ENCODE measurements at places on chromosomes 2 and 18. TPM values are rescaled to one million over a fixed set of nuclear protein-coding genes. Genes with fewer than 3 reads are reported as not detected.

DNA sequence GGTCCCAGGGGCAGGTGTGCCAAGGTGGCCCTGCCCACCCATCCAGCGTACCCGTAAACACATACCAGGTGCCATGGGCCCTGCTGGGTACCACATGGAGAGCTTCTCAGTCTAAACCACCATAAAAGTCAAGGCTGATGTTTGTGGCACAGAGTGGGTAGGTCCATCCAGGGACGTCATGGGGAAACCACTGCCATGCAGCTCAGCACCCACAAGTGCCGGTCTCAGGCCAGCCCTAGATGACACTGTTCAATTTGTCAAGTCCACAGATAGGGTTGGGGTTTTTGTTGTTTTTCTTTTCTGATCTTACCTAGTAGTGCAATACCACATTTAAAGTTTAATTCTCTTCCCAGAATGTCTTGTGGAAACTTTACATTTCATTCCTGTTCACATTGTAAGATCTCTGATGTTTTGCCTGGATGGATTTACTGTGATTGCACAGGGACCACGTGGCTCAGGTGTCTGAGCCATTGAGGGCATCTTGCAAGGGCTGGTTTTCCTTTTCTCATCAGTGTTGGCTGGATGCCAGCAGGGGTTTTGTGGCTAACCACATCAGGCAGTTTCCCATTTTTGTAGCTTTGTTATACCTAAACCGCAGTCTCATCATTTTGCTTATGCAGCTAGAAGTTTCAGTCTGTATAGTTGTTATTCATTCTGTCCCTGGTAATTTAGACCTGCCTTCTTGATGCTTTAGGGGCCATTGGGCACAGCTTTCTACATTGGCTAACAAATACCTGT, 64.7 kb downstream of the STK25 start:
- DNase-seq: no peak

GRCh38 chr2:9983401-9984216, 32.1 kb downstream of the GRHL1 start:
- DNase-seq: no peak

- no peak for DNase-seq
Measured at GRCh38 chr2:224310943-224311625, 90.8 kb downstream of the FAM124B start.

GRCh38 chr2:236417150-236417549, 152.5 kb upstream of the ACKR3 start:
- DNase-seq: no peak

DNA sequence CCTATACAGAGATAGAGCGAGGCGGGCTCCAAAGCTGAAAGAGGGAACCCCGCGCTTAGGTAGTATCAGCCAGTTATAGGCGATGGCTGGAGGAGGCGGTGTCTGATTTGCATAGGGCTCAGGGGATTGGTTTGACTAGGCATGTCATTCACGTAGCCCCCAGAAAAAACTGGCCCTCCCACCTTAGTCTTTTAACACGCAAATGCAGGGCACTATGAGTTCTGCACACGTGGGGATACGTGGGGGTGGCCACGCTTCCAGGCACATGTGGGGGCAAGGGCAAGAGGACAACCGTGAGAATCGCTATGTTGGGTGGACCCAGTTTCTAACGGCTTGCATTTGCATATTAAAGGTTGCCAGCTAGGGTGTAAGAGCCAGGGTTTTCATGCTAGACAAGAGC, 56.7 kb upstream of the MSTN start:
- no peak for DNase-seq

GRCh38 chr2:200438251-200438650, 71.6 kb downstream of the KCTD18 start:
- DNase-seq: no peak

GRCh38 chr18:3329872-3330271, 67.9 kb downstream of the MYL12B start:
- no peak for DNase-seq

- no peak for DNase-seq
Measured at GRCh38 chr18:13356032-13356431, 137.5 kb downstream of the LDLRAD4 start.

Gene CCDC85A
- total RNA-seq: 0.07 TPM
